WTC11 (cell line): ENCODE measurements at places on chromosomes 4 and X.

GRCh38 chrX:3191201-3191600 lies 149.9 kb downstream of the ARSF start:
- no peak for DNase-seq

GRCh38 chr4:112284662-112285411 lies 867 bp downstream of the TIFA start:
- DNase-seq, result no peak

GRCh38 chr4:77802402-77802801 lies 16.8 kb downstream of the CNOT6L start:
- no peak for DNase-seq

DNA sequence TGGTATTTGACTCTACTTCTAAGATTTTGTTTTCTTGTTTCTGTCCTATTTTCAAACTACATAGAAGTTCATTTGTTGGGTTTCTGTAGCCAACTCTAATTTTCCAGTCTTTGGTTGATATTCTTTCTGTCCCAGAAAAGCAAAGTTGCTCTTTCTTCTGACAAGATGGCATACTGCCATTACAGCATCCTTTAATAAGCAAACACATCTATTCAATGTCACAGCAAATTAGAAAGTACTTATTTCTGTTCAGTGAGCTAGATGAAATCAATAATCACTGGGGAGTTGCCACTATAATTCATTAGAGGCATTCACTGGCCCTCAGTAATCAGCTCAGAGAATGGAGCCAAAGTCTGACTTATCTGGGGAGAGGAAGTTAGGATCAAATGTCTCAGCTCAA lies 1258.0 kb upstream of the IGFBP7 start:
- no peak for DNase-seq

GRCh38 chr4:83947125-83947829 lies 411.4 kb downstream of the GPAT3 start:
- no peak for DNase-seq

- no peak for DNase-seq
These were observed 249.2 kb downstream of the TENM3 start for GRCh38 chr4:182492423-182492822.
